ENCODE measurements at places on chromosomes 7 and 10.

- DNase-seq, result no peak
Observed at GRCh38 chr7:112453505-112454171, 3.4 kb downstream of the IFRD1 start.

DNA sequence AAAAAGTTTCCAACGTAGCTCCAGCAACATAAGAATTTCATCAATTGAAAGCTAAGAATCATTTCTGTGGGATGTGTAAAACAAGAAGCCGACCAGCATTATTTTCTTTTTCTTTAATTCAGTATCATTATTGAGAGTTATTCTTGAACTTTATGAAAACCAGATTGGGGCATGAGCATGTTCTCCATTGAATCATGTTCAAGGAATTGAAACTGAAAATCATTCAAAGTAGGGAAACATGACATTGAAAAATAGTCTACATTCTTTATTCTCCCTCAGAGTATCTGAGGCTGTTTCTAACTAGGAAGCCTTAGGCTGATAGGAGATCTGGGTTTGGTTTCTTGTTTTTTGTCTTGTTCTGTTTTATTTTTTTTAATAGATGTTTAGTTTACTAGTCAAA, 253.7 kb downstream of the DYNC1I1 start:
- DNase-seq, result no peak

GRCh38 chr10:118668228-118668952, 72.9 kb upstream of the PRLHR start:
- DNase-seq, result no peak

DNA sequence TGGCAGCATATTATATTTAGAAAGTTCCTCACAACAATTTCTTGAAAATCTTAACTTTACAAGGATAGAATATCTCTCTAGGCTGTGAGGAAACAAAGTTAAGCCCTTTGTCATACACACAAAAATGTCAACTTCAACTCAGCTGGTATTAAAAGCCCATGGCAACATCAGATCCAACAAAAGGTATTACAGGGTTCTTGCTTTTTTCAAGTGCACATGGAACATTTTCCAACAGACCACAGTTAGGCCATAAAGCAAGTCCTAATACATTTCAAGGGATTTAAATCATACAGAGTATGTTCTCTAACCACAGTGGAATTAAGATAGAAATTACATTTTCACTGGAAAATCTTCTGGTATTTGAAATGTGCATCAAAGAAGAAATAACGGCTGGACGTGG, 71.9 kb upstream of the OIT3 start:
- no peak for DNase-seq
